Stimulated activated CD8-positive, alpha-beta memory T cell treated with anti-CD3 and anti-CD28 coated beads, Interleukin-4, amount 100 ng/mL, for 1 hour (primary cell): ENCODE measurements at places on chromosomes 16 and 17.
A peak's percentile ranks its signal among the peaks of the same experiment; 100 is the strongest.

DNA sequence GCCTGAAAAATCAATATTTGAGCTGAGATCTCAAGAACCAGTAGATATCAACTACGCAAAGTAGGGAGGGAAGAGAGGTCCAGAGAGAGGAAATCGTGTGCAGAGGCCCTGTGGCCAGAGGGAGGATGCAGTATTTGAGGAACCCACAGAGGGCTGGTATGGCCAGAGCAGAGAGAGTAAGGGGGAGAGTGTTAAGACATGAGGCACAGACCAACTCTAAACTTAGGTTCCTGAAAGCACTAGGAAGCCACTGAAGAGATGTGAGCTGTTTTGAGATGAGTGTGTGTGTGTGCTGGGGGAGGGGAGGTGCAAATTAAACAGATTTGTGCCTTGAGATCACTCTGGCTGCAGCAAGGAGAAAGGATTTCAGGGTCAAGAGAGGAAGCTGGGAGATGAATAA, 10.9 kb downstream of the SLC13A2 start:
- no peak for DNase-seq

DNA sequence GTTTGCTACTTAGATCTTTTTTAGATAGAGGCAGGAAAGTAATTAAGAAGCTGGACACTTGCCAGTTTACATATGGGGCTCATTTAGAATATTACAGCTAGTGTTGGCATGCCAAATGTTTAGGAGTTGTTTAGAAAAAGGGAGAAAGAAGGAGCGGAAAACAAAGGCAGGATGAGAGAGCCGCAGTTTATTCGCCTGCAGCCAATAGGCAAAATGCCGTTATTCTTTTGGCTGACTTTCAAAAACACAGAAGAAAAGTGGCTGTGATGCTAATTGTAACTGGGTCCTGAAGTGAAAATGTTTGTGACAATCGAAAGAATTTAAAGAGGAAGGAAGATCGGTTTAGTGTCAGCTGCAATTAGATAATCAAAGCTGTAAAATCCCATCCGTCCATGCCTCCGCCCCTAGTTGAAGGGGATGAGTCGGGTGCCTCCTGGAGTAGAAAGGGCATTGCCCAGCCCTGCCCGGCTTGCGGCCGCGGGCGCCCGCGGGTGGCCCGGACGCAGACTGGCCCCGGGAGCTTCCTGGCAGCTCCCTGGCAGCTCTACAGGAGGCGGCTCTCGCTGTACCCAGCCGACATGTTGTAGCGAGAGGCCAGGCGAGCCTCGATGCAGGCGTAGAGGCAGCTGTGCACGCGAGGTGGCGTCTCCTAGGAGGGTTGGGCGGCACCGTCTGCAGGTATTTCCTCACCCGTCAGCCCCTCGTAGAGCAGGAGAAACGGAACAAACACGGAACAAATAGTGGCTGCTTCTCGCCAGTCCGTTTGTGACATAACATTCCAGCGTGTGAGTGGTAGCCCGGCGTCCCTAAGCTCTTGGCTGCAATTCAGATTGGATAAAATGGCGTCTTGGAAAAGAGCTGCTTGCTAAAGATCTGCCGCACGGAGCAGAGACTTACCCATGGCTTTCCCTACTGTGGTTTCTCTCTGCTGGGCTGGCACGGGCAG, 82.2 kb downstream of the TNRC6C start:
- no peak for DNase-seq

DNA sequence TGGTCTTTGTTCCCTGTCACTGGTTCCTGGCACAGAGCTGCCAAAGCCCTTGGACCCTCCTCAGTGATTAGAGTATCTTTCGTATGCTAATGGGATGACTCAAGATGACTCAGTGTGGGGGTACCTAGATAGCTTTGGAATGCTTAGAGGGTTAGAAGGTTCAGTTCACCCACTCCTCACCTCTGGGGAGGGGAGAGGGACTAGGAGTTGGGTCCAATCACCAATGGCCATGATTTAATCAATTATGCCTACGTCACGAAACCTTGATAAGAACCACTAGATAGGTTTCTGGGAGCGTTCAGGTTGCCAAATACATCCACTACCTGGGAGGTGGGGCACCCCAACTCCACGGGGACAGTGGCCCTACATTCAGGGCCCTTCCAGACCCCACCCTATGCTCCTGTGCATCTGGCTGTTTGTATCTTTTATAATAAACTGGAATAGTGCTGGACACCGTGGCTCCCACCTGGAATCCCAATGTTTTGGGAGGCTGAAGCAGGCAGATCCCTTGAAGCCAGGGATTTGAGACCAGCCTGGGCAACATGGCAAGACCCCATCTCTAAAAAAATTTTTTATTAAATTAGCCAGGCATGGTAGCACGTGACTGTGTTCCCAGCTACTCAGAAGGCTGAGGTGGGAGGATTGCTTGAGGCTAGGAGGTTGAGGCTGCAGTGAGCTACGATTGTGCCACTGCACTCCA, 29.2 kb upstream of the LITAF start:
- DNase-seq: no peak

GRCh38 chr16:19517424-19518089, 4.3 kb downstream of the GDE1 start:
- no peak for DNase-seq

GRCh38 chr17:46978489-46979146, 435 bp downstream of the RPRML start:
- no peak for DNase-seq

- no peak for DNase-seq
These were observed at the start of gene MILR1 for GRCh38 chr17:64448665-64449512. Gene MILR1, plus strand, starts transcription at chr17:64449115. Its CDS starts 54 bp downstream, at chr17:64449169.

DNA sequence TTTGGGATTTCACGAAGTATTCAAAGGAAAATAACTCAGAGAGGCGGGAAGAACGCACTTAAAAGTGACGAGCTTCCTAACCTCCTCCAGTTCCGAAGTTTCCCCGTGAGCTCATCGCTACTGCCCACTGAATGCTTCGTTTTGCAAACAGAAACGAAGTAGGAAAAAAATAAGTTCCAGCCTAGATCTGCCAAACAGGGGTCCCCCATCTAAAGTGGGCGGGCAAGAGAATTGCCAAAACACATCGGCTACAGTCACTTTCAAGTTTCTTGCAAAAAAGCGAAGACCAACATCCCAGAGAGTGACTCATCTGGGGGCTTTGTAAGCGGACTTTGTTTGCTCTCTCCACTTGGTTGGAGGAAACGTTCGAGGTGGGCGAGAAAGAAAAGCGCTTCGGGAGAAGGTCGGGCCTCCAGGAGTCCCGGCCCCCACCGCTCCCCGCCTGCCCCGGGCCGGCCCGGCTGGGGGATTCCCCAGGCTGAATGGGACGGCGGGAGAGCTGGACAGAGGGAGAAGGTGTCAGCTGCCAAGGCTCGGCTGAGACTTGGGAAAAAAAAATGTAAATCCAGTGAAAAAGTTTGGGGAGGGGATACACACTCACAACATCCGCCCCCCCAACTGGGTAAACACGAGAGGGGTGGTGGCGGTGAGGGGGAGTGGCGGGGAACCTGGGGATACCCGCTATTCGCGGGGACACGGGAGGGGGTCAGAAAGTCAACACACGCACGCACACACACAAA, 1.0 kb downstream of the VEZF1 start:
- DNase-seq: no peak

- no peak for DNase-seq
These were observed 33.2 kb upstream of the SHISA9 start for GRCh38 chr16:12868169-12868568.

DNA sequence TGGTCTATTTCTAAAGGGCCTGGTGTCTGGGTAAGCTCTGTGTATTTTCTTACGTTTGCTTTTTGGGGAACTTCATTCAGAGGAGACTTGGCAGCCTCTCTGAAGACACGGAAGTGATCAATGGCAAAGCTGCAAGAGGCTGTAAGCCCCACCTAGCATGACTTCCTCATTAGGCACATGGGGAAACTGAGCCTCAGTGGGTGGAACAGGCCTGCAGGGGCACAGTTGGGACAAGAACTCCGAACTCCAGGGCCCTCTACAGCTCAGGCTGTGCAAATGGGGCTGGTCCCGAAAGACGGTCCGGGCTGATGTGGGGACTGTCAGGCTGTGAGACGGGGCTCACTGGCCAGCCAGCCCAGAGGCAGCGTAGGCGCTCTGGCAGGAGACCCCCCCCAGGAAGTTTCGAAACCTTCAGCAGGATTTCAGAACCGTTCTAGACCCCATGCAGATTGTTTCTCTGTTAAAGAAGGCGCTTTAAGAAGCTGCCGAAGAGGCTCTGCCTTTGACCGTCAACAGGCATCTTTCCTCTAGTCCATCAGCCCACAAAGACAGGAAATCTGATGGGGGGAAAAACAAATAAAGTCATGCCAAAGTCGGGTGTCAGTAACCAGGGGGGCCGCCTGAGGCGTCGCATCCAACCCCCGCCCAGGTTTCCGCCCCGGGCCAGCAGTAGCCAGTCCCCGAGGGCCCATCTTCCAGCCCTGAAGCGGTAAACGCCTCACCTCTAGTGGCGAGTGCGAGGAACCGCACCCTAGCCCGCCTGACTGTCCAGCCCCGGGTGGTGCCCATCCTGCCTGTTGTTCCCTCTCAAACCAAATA, 79.8 kb upstream of the TBC1D3K start:
- DNase-seq: peak; percentile 9

DNA sequence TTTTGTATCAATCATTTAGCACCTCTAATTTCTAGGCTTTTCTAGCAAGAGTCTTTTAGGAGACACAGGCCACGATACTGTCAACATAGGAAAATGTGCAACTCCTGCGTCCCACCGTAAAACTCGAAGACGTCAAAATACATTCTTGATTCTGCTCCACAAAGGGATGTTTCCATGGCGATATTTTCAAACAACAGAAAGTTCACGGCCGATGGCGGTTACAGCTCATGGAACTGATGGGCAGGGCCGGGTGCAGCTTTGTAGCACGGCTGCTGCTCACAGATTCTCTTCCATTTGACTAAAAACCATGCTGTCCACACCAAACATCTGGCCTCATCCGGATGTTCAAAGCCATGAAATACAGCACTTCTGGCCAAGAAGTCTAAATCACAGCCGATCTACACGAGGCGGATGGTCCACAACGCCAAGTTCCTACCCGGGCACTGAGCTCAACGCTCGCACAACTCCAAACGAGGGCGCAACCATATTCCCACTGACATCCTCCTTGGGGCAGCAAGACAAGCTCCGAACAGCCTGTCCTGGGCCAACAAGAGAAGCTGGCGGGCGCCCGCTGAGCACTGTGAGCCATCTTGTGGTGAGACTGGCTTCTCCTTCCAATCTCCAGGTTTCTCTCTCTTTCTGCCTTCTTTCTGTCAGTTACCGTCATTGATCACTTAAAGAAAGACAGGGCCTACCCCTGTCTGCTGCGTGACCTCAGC, 79.8 kb downstream of the ZNF778 start:
- DNase-seq: no peak

DNA sequence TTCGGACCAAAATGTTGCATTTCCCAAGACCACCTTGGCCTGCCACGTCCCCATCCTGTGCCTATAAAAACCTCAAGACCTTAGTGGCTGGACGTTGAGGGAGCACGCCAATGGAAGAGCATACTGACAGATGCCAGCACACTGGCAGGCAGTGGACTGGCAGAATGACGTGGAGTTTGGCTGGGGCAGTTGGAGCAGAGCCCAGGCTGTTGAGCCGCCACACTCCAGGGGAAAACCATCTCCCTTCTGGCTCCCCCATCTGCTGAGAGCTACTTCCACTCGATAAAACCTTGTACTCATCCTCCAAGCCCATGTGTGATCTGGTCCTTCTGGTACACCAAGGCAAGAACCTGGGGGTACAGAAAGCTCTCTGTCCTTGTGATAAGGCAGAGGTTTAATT, 494.1 kb downstream of the CDH11 start:
- DNase-seq: no peak

- no peak for DNase-seq
These were observed 12.8 kb downstream of the SLC7A6OS start for GRCh38 chr16:68297908-68298307.

DNA sequence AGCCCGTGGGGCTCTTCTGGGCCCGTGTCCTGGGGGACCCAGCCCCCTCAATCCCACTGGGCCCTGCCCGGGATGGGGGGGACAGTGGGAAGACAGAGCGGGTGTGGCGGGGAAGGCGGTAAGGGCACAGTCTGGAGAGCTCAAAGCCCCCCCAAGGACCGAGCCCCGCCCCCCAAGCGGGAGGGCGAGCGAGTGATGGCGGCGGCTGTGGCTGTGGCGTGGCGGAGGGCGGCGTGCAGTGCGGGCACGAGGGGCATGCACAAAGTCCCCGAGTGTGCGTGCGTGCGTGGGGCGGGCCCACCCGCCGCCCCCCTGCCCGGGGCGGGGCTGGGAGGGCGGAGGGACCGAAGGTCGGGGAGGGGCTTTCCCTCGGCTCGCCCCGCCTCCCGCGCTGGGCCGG, 3.6 kb upstream of the WDR24 start:
- no peak for DNase-seq

- DNase-seq: no peak
These were observed 1.3 kb upstream of the HERPUD1 start for GRCh38 chr16:56930486-56931270.

DNA sequence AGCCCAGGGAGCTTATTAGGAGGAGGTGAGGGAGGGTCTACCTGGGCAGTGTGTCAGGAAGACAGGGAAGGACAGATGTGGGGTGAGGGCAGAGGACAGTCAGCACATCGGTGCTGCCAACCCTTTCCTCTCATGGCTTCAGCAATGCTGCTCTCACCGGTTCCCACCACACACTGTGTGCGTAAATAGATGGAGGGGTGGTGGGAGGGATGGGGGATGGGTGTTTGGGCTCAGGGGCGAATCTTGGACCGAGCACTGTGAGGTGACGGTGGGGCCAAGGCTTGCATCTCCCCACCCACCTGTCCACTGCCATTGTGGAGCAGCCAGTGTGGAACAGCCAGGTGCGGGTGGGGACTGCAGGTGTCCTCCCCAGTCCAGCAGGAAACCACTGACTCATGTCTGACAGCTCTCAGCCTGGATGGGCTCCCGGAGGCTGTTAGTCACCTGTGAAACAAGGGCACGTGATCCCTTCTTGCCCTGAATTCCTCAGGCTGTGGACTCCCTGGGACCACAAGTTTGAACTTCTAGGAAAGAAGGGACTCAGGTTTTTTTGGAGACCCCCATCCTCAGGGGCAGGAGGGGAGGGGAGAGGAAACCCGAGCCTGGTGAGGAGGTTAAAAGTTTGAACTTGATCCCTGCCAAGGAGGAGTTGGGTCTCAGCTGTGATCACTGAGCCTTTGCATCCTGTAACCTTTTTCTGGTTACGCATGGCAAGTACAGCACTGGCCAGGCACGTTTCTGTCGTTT, 42.7 kb upstream of the SMPD3 start:
- no peak for DNase-seq

- no peak for DNase-seq
These were observed 10.4 kb downstream of the CEP131 start for GRCh38 chr17:81212365-81212764.

- DNase-seq: no peak
These were observed 133.5 kb downstream of the BRIP1 start for GRCh38 chr17:61729690-61730268.

DNA sequence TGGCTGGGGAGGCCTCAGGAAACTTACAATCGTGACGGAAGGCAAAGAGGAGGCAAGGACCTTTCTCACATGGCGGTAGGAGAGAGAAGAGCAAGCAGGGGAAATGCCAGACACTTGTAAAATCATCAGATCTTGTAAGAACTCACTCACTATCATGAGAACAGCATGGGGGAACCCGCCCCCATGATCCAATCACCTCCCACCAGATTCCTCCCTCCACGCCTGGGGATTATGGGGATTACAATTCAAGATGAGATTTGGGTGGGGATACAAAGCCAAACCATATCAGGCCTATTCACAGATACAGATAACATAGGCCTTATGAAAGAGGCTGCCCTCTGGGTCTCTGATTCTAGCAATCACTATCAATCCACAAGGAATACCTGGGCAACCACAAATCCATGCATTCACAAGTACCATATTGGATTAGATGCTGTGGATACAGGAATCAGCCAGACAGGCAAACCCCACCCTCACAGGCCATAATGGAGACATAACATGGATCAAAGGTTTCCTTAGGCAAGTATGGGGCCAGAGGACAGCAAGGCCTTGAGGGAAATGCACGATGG, 284.9 kb downstream of the SOX9 start:
- DNase-seq: no peak
